ENCODE measurements at places on chromosomes 13 and 19.

GRCh38 chr13:30755678-30756077, 20.3 kb downstream of the ALOX5AP start:
- no peak for DNase-seq

DNA sequence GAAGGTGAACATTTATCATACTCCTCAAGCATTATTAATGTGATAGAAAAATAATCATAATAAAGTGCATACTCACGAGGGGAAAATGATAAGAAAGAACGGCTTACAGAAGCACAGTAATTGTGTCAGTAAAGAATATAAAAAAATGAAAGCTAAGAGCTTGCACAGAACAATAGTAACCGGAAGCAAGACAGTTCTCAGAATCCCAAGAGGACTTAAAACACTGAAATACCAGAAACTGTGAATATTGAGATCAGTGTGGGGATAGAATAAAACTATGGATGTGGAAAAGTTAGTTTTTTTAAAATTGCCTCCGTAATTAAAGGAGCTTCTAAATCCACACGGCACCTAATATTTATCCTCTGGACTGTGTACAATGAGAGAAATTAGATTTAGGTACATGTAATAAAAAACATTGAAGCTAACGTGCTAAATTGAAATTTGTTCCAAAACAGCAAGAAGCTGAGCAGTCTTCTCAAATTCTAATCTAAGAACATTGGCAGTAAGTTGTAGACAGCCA, 482.7 kb downstream of the SLITRK6 start:
- no peak for DNase-seq

- DNase-seq = no peak
These were observed 24.2 kb downstream of the TEX29 start for GRCh38 chr13:111344471-111345191.

DNA sequence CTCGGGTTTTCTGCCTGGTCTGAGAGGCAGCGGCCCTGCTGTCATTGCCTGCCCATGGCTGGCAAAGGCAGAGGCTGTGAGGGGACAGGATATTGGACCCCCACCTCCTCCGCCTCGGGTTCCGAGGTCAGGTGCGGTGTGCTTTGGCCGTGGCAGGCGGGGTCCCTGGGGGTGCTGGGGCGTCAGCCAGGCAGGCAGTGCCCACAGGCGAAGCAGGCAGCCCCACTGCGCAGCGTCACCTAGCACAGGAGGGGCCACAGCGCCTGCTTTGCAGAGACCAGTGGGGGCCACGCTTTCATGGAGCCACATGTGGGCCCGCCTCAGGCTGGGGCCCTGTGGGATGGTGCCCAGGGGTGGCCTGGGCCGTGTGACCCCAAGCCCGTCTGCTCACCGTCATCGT, 96.0 kb downstream of the KDM4B start:
- no peak for DNase-seq

DNA sequence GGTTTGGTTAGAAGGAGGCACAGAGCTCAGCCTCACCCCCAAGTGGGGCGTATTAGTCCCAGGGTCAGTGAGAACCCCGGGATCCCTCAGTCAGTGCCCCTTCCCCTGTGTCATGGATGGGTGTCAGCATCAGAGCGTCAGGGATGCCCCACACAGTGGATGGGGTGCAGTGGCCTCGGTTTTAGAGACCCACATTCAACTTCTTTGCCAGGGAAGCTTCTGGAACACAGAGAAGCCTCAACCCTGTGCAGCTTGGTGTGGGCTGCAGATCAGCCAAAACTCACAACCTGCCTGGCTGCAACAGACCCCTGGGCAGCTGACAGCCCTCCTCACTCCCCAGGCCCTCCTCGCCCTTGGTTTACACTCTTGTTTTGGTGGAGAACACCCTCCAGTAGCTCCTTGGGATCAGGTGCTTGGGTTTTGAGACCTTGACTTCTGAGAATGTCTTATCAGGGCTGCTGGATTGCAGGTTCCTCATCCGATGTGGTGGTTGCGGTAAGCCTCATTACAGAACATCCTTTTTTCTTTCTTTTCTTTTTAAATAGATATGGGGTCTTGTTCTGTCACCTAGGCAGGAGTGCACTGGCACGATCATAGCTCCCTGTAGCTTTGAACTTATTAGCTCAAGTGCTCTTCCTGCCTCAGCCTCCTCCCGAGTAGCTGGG, 11.0 kb downstream of the ZNF333 start:
- DNase-seq = no peak

- DNase-seq = no peak
These were observed 1.5 kb downstream of the ZNF101 start for GRCh38 chr19:19670070-19670551.

- no peak for DNase-seq
These were observed 70.5 kb upstream of the ZNF420 start for GRCh38 chr19:37007587-37008220.

DNA sequence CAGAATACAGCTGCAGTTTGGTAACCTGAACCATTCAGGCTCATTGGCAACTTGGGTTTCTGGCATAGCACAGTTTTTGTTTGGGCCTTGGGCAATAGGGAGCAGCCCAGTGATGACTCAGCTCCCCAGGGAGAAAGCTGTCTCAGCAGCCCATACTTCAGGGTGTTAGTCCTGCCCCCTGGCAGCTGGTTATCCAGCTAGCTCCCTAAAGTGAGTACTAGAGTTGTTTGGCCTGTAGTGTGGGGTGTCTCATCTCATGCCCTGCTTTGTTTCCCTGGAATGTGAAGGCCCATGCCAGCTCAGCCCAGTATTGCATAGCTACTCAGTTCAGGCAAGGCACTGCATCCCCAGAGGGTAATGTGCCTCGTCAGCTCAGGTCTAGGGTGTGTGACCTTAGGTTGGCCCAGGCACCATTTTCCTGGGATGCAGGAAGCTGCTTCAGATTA, 18.2 kb upstream of the ZNF543 start:
- peak; percentile 82 for DNase-seq

- no peak for DNase-seq
These were observed 52.7 kb upstream of the ZDHHC20 start for GRCh38 chr13:21511849-21512248.

DNA sequence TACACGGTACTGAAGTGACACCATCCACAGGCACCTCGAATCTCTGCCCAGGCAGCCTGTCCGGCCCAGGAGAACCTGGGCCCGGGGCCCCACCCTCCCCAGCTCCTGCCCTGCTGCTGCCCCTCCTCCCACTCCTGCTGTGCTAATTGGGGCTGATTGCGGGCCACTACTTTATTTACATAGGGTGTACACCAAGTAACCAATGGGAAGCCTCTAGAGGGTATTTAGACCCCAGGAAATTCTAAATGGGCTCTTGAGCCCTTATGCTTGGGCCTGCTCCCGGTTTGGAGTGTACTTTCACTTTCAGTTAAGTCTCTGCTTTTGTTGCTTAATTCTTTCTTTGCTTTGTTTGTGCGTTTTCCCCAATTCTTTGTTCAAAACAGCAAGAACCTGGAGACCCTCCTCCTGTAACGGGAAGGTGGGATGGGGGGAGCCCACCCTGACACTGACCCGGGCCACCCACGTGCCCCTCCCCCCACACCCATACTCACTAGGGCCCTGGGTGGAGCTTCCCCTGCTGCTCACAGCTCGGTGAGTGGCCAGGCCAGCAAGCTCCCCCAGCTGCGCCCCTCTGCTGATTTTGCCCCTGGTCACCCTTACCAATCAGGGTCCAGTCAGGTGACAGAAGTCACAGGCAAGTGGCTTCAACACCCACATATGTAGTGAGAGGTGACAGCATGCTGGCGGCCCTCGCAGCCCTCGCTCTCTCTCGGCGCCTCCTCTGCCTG, 9.4 kb downstream of the SCGB2B2 start:
- DNase-seq = no peak

DNA sequence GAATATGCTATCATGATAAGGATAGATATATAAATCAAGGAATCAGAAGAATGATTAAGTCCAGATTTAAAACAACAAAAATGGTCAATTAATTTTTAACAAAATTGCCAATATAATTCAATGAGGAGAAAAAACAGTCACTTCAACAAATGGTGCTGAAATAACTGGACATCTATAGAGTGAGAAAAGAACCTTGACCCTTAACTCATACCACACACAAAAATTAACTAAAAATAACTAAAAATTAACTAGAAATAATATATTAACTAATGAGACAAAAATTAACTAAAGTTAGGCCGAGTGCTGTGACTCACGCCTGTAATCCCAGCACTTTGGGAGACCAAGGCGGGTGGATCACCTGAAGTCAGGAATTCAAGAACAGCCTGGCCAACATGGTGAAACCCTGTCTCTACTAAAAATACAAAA, 9.5 kb downstream of the LGALS7 start:
- DNase-seq = no peak

DNA sequence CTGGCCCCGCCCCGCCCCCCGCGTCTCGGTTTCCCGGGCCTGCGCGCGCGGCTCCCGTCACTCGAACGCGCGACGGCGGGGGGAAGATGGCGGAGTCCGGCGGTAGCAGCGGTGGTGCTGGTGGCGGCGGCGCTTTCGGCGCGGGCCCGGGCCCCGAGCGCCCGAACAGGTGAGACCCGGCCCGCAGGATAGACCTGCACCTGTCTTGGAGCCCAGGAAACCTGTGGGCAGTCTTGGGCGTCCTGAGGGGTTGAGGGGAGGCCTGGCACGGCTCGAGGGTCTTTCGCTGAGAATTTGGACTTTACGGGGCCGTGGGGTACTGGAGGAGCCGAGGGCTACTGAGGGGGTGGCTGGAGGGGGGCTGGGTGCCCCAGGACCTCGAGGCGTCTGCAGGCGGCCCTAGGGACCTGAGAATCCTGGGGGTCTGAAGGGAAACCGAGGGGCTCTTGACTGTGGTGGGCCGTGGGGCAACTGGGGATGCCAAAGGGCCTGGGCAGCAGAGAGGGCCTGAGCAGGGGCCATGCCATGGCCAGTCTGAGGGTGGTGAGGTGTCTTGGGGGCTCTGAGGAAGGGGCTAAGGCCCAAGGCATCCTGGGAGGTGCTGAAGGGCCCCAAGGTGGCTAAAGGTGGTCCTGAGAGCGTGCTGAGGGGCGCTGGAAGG, at the start of gene KLHL26:
TSS of gene KLHL26 (plus strand) at position 60 of the 661 bp plus-strand sequence. CDS start at position 87, 27 bp downstream.
- no peak for DNase-seq

- DNase-seq = peak; percentile 49
These were observed 4.3 kb upstream of the ADM5 start for GRCh38 chr19:49684983-49685553.
